ENCODE measurements at places on chromosomes 5 and 9.

DNA sequence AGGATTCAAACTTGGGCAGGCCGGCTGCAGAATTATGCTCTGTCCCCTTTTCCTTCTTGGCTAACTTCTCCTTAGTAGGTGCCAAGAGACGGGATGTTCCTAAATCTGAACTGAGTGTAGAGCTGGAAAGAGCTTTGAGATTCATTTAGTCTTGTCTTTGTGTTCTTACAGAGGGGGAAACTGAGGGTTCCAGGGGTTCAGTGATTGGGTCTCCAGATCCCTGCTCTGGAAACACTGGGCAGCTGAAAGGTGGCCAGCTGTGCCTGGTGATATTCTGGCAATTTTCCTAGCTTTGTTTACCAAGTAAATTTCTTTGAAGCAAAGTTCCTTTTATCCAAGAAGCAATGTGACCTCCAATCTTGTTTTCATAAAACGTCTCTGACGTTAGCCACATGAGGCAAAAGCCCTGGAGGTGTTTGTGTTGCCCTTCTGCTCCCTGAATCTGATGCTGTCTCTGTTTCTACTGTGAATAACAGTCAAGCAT, 288.7 kb downstream of the ZSWIM6 start:
- no peak for DNase-seq

- no peak for DNase-seq
Observed at GRCh38 chr5:83440826-83441225, 30.7 kb upstream of the VCAN start.

DNA sequence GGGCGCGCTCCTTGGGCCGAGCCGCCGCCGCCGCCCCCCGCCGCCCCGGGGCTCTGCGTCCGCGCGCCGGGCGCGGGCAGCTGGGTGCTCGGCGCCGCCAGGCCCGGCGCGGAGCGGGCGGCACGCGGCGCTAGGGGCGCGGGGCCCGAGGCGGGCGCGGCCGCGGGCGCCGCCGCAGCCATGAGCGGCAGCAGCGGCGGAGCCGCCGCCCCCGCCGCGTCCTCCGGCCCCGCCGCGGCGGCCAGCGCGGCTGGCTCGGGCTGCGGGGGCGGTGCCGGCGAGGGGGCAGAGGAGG, 351 bp downstream of the TRIO start:
- DNase-seq, result no peak

- no peak for DNase-seq
Observed at GRCh38 chr5:132234684-132235062, 7.0 kb upstream of the P4HA2 start.

- DNase-seq, result no peak
Observed at GRCh38 chr9:95143591-95144561, 173.6 kb downstream of the FANCC start.

GRCh38 chr5:32297181-32298058, 15.3 kb downstream of the MTMR12 start:
- no peak for DNase-seq

DNA sequence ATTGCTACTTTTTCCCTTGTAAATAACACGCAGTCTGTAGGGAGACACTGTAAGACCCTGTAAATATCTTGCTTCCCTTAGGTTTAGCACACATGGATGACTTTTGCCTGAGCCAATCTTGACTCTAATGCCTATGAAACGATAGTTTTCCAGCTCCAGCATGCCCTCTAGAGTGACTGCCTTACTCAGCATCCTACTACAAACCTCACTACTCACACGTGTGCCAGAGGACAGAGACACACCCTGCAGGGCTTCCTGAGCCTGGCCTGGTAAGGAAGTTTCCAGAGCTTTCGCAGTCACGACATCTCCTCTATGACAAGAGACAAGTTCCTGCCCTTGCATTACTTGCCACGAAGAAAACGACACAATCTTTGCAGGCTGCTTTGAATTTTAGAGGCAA, 138.1 kb downstream of the ATPSCKMT start:
- no peak for DNase-seq

DNA sequence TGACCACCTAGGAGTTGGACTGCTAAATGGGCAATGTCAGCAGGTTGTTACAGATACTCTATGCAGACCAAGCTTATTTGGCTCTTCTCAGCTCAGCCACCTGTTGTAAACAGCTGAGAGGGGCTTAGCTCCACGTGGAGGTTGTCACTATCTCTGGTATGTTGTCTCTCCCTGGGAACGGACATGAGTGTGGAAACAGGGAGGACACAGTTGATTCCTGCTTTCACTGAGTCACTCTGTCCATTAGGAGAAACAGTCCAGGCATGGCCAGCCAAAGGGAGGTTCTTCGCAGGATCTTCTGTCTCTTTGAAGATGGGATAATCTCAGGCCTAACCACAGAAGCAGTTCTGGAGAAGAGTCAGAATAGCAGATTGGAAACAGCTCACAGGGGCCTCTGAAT, 121.2 kb downstream of the PALM2AKAP2 start:
- DNase-seq, result no peak

GRCh38 chr5:34586117-34586885, 69.8 kb upstream of the RAI14 start:
- DNase-seq, result no peak

DNA sequence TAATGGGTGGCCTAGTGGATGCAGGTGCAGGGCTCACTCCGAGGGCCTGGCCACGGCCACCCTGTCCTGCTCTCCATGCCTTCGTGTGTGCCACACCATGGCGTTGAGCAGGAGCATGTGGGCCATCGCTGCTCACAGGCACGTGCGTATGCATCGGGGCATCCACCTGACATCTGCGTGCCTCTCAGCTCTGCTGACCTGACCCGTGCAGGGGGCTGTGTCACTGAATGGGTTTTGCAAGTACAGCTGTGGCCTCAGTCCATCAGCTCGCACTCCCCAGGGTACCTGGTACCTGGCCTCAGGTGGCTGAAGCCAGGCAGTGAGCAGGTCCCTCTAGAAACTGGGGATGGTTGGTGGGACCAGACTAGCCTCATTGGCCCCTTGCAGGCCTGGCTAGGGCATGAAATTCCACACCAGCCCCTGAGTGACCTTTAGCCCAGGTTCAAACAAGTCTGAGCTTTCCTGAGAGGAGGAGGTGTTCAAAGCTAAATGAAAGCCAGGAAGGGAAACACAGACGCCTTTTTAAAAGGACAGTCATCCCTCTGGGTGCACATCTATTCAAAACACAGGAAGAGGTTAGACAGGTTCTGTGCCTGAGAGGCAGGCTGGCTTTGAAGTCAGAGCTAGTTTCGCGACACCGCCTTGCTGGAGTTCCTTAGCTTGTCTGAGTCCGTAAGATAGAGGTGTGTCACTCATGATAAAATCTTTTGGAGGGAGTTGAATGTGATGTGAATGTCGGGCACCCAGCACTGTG, 74.0 kb downstream of the MACROH2A1 start:
- no peak for DNase-seq

- no peak for DNase-seq
Observed at GRCh38 chr9:133117271-133118178, 3.5 kb downstream of the RALGDS start.

- no peak for DNase-seq
Observed at GRCh38 chr9:101399643-101399970, 956 bp downstream of the ZNF189 start.

DNA sequence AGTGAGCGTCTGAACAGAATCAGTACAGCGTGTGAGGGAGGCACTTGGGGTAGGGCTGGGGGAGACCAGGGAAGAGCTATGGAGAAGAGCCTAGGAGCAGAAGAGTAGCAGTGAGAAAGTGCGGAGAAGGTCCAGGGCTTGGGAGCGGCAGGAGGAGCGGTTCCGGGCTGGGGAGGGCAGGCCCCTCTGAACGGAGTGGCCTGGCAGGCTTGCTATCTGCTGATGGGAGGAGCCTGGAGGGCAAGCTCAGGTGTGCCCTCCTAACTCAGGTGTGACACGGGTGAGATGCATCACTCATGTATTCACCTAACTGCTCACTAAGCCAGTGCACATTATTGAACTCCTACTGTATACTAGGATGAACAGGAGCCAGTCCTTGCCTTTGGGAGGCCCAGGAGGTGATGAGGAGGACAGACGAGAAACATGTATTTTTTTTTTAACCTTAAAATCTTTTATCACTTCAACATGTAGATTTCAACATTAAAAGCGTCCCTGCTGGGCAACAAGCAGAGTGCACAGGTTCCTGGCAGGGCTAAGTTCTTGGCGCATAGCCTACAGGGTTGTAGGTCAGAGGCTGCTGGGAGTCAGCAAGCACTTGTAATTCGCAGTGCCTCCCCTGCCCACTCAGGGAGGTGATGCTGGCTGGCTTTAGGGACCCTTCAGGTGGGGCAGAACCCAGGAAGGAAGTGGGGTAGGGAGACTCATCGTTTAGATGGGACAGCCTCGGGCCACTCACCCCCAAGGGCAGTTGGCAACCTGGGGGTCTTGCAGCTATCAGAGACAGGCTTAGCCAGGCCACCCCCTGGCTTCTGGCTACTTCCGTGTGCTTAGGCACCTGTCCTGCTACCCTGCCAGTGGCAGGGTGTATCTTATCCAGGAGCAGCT, 55.5 kb downstream of the TMOD1 start:
- no peak for DNase-seq

DNA sequence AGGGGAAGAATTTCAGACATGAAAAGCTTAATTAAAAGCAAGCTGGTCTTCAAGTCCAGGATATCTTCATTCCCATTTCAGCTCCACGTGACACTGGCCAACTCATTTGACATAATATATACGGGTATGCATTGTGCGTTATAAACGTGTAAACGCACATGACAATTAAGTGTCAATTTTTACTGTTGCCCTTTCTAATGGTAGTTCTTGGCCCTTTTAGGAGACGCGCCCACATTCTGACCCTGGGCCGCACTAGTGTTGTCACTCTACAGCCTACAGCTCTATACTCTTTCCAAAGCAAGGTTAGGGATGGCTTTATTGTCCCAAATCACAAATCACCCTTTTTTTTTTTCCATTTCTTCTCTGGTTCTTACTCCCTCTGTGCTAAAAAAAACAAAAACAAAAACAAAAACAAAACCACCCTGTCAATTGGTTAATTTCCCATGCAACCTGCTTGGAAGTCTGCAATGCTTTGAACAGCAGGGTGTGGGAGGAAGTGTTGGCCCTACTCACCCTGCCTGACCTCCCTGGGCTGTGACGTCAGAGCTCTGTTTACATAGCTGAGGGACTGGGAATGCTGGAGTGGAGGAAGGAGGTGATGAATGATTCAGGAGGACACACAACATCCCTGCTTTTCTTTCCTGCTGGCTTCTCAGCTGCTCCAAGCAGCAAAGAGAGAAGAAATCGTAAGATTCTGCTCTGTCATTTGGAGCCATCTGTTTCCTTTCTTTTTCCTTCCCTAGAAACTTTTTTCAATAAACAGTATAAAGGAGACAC, 19.3 kb downstream of the RFK start:
- DNase-seq, result no peak

GRCh38 chr9:81460693-81461092, 228.7 kb downstream of the TLE1 start:
- DNase-seq, result no peak

DNA sequence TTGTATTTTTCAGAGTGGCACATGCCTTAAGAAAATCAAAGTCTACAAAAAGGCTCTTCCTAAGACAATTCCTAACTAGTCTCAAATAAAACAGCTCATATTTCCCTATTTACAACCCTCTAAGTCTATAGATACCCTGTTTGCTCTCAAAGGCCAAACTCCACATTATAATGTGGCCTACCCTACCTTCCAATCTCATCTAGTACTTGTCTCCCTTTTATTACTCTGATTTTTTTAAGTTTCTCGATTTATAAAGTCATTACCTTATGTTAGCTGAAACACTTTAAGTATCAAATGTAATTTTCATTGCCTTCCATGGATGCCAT, 19.4 kb downstream of the KIAA1191 start:
- DNase-seq, result no peak

DNA sequence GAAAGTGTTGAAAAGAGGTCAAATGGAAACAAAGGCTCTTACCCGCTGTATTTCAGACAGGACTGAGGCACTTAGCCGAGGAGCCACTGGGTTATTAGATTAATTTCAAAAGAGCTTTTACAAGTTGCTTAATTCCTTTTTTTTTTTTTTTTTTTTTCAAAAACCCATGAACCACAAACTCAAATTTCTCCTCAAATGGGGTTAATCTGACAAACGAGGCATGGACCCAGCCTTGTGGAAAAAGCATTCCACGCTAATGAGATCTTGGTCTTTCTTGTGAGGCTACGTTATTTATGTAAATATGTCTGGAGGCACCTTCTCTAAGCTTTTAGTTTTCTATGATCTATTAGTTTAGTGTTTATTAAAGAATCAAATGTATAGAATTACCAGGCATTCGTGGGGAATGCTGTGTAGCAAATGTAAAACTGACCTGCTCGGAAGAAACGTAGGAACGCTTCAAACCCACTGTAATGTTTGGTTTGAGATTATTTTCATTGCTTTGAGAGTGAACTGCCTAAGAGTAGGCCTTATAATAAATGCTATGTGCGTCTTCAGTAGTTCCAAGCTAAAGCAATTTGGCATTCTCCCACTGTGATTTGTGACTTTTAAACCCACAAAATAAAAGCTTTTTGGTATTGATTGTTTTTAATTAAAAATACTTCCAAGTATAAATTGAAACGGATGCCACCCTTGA, 134.7 kb downstream of the CDH6 start:
- no peak for DNase-seq

DNA sequence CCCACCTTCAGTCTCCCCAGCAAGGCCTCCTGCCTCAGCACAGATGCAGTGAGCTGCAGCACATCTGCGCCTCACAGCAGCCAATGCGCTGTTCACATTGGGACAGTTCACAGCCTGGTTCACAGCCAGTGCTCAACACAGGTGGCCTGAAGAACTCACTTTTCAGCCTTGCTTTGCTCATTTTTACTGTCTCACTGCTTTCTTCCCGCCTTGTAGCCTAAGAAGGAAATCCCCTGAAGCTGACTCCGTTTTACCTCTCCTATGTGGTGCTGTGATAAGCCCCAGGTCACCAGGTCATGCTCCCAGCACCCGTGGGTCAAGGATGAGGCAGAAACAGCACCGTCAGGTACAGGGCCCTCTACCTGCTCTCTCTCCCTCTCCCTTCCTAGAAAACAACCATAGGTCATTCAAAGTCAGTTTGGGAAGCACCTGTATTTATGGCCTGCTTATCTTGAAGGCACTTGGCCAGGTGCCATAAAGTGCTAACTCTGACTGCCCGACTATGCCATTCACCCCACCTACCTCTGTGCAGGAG, 1.1 kb downstream of the GCNT4 start:
- DNase-seq, result no peak

DNA sequence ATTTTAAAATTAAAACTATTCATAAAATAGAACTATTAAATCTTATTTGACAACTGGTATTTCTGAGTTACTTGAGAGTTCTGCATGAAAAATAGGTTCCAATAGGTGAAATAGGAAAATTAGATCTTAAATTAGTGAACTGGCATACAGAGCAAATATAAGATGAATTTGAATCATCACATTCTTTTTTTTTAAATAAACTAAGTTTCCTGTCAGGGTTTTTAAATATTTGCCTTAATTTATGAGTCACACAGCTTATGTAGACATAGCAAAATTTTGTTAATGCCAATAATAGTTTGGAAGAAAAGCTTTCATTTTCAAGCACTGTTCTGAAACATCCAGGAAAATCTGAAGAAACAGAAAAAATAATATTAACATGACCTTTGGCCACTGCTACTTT, 311.7 kb upstream of the HAPLN1 start:
- DNase-seq, result no peak

- DNase-seq, result no peak
Observed at GRCh38 chr5:81121836-81122630, 111.1 kb upstream of the CKMT2 start.

GRCh38 chr5:61465066-61465465, 133.0 kb downstream of the ZSWIM6 start:
- no peak for DNase-seq
